ENCODE measurements at places on chromosomes 5 and 9.

GRCh38 chr5:64807520-64807919, 38.8 kb downstream of the CWC27 start:
- H3K36me3 ChIP-seq: peaks cover 28% of the 10 kb centered on the region
- no peak for DNase-seq
- H3K4me3 ChIP-seq: no peak overlapping the region
- no peaks in the 10 kb centered on the region for H3K27me3 ChIP-seq
- H3K27ac ChIP-seq: no peak overlapping the region
- H3K4me1 ChIP-seq: no peaks in the 10 kb centered on the region

- peaks cover 49% of the 10 kb centered on the region for H3K36me3 ChIP-seq
- 0 out of 2 replicates have a peak, but pooled peaks cover 12% of the 10 kb centered on the region for H3K4me1 ChIP-seq
- H3K4me3 ChIP-seq: no peak overlapping the region
- no peak for DNase-seq
- H3K27ac ChIP-seq: no peak overlapping the region
Observed at GRCh38 chr9:35743452-35743851, 5.6 kb downstream of the GBA2 start.

DNA sequence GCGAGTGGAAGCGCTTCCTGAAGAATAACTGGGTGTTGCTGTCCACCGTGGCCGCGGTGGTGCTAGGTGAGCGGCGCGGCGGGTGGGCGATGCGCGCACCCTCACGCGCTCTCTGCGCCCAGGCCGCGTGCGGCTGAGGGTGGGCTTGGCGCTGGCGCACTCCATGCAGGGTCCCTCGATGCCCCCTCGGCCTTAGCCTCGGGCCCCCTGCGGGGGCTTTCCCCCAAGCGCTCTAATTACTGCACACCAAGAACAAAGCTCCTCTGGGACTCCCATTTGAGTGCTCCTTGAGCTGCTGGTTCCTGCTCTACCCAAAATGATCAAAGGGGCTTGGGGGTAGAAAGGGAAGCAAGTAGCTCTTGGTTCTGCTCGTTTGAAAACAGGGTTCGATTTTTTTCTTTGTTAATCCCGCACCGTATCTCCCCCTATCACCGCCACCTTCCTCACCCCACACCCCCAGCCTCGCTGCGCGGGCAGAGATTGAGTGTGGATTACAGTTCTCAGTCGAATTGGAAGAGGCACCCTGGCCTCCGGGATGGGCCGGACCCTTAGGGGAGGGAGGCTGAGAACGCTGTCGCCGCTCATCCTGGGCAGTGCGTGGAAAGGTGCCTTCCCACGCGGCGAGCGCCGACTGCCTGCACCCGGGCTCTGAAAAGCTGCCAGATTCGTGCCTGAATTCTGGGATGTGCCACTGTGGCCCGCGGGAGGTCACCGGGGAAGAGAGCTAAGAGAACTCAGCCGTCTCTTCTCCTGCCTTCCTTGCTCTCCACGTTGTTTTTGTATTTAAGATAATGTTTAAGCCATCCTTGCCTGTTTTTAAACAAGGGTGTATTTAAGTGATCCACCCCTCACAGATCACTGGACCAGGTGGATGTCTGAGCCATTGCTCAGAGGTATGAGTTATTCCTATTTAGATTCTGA, 697 bp downstream of the SLC1A1 start:
- peaks cover 8% of the 10 kb centered on the region for H3K4me1 ChIP-seq
- H3K27me3 ChIP-seq: no peaks in the 10 kb centered on the region
- DNase-seq: peak; percentile 58

- no peaks in the 10 kb centered on the region for H3K36me3 ChIP-seq
- H3K27ac ChIP-seq: no peak overlapping the region
- no peak for DNase-seq
- no peak overlapping the region for H3K4me3 ChIP-seq
Observed at GRCh38 chr9:82883436-82883835, 179.5 kb downstream of the RASEF start.

- peaks cover 6% of the 10 kb centered on the region for H3K4me1 ChIP-seq
- H3K27me3 ChIP-seq: no peaks in the 10 kb centered on the region
- peaks cover 37% of the 10 kb centered on the region for H3K36me3 ChIP-seq
- H3K4me3 ChIP-seq: peak overlapping the region; percentile 65
- peak; percentile 30 for DNase-seq
Observed at GRCh38 chr5:134846641-134846960, 833 bp downstream of the C5orf24 start.

DNA sequence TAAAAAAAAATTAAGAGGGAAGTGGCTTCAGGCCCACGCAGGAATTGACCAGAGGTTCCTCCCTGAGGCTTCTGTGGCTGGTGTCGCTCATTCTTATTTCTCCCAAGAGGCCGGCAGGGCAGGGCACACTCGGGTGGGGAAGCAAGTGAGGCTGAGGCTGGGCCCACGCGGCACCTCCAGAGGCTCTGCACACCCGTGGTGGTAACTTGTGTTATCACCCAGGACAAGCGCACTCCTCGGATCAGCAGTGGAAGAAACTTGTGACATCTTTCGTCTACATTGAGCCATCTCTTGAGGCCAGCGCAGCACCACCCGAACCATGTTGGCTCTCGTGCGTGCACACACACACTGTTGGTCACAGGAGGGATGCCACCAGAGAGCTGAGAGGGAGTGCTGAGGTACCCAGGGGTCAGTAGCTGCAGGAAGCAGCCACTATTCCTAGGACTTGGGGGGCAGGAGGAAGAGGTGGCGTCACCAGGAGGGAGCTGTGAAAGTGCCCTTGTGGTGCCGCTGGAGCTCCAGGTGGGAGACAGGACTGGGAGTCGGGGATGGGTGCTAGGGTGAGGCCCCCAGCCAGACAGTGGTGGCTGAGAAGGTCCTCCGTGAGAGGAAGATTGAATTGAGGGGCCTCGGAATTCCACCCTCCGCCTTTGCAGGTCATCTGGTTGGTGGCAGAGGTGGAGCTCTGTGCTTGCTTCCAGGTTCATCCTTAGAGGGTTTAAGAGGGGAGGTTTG, 6.4 kb downstream of the NDUFS6 start:
- no peak overlapping the region for H3K27ac ChIP-seq
- DNase-seq: no peak
- H3K27me3 ChIP-seq: no peaks in the 10 kb centered on the region
- H3K36me3 ChIP-seq: peaks cover 91% of the 10 kb centered on the region
